MM.1S (cell line): ENCODE measurements at places on chromosomes 1 and 21.

- DNase-seq = no peak
Measured at GRCh38 chr1:81678779-81679178, 122.0 kb upstream of the ADGRL2 start.

DNA sequence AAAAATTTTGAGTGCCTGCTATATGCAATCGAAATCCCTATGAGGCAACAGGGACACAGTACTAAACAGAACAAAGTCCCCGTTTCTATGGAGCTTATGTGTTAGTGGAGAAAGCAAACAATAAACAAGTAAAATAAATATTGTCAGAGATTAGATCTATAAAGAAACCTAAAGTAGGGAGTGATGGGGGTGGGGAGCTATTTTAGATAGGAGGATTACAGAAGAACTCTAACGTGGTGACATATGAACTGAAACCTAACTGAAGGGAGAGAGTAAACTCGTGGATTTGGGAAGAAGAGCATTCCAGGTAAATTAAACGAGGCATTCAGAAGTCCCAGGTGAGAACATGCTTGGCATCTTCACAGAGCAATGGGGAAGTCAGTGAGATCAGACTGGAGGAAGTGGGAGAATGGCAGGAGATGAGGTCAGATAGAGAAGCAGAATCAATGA is 154.5 kb downstream of the DENND1B start:
- DNase-seq = no peak

- no peak for DNase-seq
Measured at GRCh38 chr1:238499021-238499420, 608.3 kb upstream of the ZP4 start.

GRCh38 chr1:45512641-45513054 is 9.0 kb downstream of the PRDX1 start:
- DNase-seq = peak; percentile 64

DNA sequence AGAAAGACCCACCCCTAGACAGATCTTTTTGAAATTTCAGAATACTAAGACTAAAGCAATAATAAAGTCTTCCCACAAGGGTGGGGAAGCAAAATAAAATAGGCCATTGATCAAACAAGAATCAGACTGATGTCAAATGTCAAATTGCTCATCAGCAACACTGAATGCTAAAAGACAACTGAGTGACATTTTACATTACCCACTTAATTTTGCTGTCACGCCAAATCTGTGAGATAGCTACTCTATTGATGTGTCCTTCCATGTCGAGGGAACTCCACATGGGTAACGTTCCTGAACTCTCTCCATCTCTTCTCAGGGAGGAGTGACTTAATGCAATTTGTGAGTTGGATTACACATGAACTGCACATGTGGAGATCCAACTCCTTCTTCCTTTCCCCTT is 271.7 kb upstream of the CAMK1G start:
- DNase-seq = no peak

DNA sequence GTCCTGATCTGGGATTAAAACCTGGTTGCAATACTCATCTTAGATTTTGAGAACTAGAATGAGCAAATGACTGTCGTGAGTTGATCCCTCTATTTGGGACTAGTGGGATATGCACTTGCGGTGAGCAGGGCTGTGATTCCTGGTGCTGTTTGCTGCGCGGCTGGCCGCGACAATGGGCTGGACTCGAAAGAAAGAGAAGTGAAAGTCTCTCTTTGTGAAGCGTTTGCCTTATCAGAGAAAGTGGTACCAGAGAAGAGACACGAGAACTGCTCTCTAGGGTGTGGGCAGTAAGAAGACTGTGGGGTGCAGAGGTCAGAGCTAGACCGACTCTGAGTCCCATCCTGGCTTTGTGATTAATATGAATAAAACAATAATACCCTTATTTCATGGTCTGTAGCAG is 8.6 kb downstream of the ST6GALNAC3 start:
- DNase-seq = peak; percentile 17

DNA sequence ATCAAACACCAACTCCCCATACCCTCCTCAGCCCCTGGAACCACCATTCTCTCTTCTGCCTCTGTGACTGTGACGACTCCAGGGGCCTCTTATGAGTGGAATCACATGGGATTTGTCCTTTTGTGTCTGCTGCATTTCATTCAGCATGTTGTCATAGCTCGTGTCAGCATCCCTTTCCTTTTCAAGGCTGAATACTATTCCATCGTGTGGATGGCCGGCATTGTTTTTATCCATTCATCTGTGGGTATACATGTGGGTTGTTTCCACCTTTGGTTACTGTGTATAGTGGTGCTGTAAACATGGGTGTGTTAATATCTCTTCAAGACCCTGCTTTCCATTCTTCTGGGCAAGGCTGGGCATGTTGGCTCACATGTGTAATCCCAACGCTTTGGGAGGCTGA is 17.1 kb upstream of the OBSCN start:
- no peak for DNase-seq

GRCh38 chr21:42336054-42336453 is 14.7 kb downstream of the TFF2 start:
- no peak for DNase-seq
